Stimulated activated CD4-positive, alpha-beta T cell treated with anti-CD3 and anti-CD28 coated beads, Interleukin-1b, Interleukin-23, amount 100 ng/mL, for 1 hour (primary cell): ENCODE measurements at places on chromosomes 7 and 10.

- DNase-seq, result no peak
Observed at GRCh38 chr10:4533621-4534020, 292.4 kb upstream of the AKR1E2 start.

- DNase-seq, result no peak
Observed at GRCh38 chr10:82453678-82454293, 578.8 kb downstream of the NRG3 start.

GRCh38 chr7:117158941-117159697, 163.7 kb downstream of the WNT2 start:
- no peak for DNase-seq

DNA sequence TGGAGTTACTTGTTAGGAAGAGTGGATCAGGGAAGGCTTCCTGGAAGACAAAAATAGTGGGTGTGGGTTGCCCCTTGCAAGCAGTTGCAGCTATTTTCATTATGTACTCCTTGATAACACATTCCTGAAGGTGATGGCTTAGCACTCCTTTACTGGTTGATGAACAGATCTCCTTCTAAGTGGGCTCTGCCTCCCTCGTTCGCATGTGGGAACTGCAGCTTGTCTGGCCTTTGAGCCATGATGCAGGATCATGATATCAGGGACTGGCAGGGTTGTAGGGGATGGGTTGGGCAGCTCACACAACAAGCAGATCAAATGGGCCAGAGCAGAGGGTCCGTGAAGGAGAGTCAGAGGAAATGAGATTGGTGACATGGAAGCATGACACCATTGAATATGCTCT, 28.8 kb upstream of the LRRC4 start:
- no peak for DNase-seq

DNA sequence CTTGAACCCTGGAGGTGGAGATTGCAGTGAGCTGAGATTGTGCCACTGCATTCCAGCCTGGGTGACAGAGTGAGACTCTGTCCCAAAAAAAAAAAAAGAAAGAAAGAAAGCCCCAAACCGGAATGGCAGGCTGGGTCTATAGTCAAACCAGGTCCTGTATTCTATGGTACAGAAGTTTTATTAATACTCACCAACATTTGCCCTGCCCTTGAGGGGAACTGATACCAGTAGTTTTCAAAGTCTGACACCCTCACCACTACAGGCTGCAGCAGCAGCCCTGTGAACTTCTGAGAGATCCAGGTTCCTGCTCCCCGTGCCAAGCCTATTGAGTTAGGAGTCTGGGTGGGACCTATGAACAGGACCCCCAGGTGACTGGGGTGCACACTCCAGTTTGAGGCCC, 80.6 kb downstream of the RGS10 start:
- DNase-seq, result no peak

DNA sequence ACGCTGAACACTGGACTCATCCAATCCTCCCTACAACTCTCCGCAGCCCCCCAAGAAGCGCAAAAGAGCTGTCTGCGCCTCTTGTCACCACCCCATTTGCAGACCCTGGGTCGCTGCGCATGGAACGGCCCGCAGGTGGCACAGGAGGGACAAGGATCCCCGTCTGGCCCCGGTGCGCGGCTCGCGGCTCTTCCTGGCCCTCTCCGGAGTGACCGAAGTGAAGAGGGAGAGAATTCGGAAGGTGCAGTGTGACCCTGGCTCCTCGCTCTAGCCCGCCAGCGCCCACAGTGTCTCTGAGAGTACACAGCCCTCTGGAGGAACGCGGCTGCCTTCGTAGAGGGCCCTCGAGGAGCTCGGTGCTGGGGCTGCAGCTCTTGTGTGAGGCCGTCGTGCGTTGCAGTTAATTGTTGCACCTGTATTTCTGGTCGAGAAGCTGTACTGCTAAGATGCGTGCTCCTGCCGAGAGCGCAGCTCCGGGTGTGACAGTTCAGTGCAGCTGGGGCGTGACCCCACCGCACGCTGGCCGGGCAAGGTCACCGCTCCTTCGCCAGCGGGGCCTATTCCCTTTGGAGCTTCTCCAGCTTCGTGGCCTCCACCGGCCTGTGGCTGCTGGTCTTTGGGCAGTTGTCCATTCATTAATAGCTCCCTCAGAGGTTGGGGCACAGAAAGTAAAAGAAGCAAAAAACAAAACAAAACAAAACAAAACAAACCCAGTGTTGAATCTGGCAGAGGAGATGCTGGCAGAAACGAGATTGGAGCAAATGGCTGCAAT, 119.0 kb downstream of the SEC23IP start:
- no peak for DNase-seq

DNA sequence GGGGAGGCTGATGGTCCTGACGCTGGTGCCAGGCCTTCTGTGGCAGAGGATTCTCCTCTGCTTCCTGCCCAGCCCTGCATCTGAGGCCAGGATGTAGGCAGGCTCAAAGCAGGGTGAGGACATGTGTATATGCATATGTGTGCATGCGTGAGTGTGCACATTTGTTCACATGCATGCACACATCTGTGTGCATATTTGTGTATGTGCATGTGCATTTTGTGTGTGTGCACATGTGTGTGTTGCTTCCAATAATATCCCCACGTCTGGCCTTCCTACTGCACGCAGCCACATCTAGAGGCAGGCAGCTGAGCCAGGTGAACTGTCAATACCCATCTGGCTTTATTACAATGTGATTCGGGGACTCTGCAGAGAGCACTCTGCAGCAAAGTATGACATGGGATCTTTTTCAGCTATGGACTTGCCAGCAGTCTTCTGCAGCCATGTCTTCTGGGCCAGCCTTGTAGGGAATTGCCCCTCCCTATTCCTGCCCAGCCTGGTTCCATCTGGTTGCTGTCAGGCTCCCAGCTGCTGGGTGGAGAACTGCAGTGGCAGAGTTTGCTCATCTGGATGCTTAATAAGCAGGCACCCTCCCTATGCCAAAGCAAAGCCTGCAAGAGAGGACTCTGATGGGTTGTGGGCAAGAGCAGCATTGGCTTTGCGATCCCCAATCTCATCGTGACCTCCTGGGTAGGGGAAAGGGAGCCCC, 140.7 kb downstream of the PFKFB3 start:
- DNase-seq, result no peak

DNA sequence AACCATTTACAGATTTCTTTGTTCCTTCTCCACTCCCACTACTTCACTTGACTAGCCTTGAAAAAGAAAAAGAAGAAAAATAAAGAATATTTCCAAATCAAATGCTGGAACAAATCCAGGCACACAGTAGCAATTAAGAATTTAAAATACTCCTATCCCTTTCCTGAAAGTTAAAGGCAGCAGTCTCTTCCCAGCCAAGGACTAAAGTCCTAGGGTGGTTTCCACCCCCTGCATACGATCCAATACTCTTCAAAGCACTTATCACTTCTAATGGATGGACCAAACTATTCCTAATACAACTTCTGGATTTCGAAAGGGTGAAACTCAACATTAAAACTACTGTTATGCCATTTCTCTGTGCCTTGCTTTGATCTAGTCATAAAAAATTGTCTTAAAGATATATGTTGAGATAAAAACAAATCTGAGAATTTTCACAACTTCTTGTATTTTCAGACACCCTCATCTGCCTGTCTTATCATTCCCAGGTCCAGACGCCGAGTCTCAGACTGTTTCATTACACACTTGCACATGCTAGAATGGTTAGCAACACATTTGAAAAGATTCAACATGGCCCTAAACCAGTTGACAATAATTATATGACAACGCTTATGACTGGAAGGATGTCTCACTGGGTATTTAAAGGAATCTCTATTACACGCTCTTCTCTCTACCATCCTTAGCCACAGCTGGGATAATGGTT, 13.4 kb downstream of the ELMO1 start:
- no peak for DNase-seq

GRCh38 chr10:63700631-63701156, 179.5 kb downstream of the REEP3 start:
- no peak for DNase-seq

DNA sequence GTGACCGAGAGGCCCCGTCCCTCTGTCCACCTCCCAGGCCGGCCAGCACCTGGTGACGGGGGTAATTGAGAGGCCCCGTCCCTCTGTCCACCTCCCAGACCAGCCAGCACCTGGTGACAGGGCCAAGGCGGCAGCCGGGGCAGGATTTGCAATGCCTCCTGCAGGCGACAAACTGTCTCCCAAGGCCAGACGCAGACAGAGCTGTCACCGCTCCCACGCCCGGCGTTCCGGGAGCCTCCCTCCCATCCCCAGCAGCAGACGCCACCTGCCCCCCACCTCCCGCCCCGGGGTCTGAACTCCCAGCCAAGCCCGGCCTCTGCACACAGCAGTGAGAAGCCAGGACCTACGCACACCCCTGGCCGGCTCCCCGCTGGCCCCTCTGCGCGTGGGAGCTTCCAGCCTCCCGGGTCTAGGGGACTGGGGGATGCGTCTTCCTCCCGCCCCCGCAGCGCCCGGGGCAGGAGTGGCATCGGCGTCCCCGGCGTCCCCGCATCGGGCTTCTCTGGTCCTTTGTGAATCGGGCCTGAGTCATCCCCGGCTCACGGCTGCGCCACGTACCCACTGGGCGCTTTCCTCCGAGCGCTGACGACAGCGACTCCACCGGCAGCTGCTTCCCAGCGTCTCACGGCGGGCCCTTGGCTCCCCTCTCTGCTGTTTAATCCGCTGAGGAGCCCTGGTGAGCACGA, 95.1 kb upstream of the DIP2C start:
- DNase-seq, result peak; percentile 39

DNA sequence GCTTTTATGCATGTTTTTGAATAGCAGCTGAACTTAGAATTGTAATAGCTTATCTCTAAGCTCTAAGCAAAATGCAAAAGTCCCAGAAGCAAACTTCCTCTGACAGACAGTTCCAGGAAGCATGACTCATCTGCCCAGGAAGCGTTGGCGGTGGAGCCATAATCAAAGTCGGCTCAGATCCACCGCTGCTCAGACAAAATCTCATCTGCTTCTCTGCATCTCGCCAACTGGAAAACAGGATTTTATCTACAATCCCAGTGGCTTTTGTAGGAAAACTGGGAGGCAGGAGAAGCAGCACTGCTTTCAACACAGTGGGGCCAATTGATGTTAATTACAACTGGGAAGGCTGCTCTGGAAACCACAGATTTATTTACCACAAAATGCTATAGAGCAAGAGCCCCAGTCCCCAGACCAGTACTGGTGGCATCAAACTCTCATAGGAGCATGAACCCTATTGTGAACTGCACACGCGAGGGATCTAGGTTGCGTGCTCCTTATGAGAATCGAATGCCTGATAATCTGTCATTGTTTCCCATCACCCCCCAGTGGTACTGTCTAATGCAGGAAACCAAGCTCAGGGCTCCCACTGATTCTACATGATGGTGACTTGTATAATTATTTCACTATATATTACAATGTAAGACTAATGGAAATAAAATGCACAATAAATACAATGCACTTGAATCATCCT, 99.9 kb downstream of the CUBN start:
- DNase-seq, result peak; percentile 62

GRCh38 chr7:44667190-44667589, 60.8 kb downstream of the OGDH start:
- DNase-seq, result no peak

DNA sequence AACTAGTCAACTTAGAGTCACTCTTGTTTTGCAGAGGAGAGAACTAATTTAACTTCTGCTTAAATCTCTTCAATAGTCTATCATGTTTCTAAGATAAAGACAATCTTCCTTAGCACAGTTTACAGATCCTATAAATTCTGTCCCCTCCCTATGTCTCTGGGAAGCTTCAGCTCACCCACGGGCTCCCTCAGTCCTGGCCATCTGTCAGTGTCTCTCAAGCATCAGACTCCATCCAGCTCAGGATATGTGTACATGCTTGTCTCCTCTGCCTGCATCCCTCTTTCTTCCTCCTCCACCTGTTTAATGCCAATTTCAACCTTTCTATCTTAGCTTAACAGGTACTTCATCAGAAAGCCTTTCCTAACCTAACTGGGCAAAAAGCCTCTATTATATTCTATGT, 177.1 kb upstream of the PTER start:
- DNase-seq, result no peak

DNA sequence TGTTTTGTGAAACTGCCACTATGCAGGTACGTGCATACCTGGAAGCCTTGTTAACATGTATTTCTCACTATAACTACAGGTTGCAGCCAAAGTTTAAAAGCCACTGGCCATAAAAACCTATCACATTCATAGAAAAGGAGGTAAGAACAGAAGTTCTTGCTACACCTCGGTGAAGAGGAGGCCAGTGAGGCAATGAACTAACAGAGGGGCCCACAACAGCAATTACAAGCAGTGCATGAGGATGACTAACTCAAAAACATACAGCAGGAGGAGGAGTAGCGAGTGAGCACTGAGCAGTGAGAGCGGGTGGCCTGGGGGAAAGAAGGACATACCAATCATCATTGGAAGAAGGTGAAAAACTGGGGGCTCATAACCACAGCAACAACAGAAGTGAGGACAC, 51.6 kb downstream of the NUDCD3 start:
- no peak for DNase-seq

DNA sequence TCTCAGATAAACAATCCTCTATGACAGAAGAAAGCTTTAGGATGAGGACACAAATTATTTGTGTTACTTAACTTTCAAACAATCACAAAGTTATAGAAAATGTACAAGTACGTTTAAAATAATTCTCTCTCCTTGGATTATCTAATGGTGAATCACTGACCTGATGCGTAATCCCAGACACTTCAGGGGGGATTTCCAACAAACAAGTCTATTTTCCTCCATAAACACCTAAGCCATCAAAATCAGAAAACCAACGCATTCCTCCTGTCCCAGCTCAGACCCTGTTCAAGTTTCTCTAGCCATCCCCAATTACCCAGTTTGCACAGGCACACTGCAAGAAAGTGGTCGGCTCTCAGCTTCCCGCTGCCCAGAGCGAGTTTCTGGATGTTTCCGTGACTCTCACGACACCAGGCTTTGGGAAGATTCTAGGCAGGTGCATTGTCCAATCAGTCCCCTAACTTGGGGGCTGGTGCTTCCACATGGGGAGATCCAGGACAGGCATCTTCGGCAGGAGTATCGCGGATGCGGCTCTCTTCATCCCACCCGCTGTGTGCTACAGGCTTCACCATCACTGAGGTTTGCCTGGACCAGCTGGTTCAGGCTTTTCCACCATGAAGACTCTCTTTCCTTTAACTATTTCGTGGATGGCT, 200.0 kb downstream of the ZMYND11 start:
- no peak for DNase-seq

DNA sequence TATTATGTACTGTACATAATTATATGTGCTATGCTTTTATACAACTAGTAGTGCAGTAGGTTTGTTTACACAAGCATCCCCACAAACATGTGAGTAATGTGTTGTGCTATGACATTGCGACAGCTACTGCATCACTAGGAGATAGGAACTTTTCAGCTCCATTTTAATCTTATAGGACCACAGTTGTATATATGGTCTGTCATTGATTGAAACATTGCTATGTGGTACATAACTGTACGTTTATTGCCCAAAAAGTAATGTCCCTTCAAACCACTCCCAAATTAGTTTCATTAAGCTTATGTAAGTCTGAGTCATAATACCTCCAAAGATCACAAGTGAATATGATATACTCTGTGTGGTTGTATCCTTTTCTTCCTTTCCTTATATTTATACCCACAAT, 183.2 kb upstream of the POT1 start:
- DNase-seq, result no peak
